ENCODE measurements at places on chromosomes 7 and 10. TPM values are rescaled to one million over a fixed set of nuclear protein-coding genes. Genes with fewer than 3 reads are reported as not detected.

The CAMK1D gene
- 7.8 TPM for total RNA-seq

The ITGA8 gene
- total RNA-seq: 0.25 TPM

The GIMAP2 gene
- not detected for total RNA-seq

The SLC16A9 gene
- total RNA-seq: 19.3 TPM
